Kidney epithelial cell (primary cell): ENCODE measurements at places on chromosomes 5 and 9. TPM values are rescaled to one million over a fixed set of nuclear protein-coding genes. Genes with fewer than 3 reads are reported as not detected.

Gene WNT8A
- not detected in 2 replicates for total RNA-seq

Gene SKIC3
- total RNA-seq: 72.6 and 74.9 TPM in 2 replicates

Gene SUSD3
- total RNA-seq: 0.89 and 1.3 TPM in 2 replicates

GRCh38 chr9:113219969-113220368 is 1.1 kb downstream of the FKBP15 start:
- no peak for DNase-seq

GRCh38 chr5:73740274-73740790 is 114.3 kb downstream of the ARHGEF28 start:
- no peak for DNase-seq

- no peak for DNase-seq
Observed at GRCh38 chr9:89986190-89986589, 381.4 kb downstream of the GADD45G start.
